Urothelium cell line (cell line): ENCODE measurements at places on chromosomes 1 and 21.

DNA sequence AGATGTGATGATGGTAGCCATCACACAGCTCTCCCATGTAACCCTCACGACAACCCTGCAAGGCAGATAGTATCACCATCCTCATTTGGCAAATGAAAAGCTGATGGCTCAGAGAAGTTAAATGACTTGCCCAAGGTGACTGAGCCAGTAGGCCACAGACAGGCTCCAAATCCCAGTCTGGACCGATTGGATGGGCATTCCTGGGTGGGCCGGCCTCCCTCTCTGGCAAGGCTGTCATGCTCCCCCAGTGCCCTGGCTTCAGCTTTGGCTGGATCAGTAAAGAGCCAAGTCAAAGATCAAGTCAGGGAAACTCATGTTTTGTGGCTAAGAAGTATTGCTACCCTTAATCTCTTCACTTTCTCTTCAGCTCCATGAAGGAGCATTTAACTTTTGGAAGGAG is 41.2 kb downstream of the CDCP2 start:
- DNase-seq, result no peak

GRCh38 chr1:94037392-94038229 is 83.3 kb downstream of the ABCA4 start:
- DNase-seq, result no peak

GRCh38 chr1:212328248-212328647 is 43.0 kb downstream of the PPP2R5A start:
- no peak for DNase-seq

GRCh38 chr1:7576946-7577657 is 194.0 kb upstream of the VAMP3 start:
- DNase-seq, result no peak

DNA sequence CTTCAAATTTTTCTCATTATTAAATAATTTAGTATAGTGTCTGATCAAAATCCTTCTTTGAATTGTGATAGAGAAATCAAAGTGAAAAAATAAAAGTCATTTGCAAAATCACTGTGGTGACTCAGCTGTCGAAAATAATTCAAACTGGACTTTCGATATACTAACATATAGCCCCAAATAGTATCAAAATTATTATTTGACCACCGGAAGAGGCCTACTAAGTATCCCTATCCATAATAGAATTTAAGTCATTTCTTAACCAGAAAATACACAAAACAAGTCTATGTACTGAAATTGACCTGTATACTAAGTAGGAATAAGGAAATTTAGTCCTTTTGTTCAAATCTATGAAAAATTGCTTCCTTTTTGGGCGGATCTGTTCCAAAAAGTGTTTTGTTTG is 180.7 kb downstream of the MRPL39 start:
- DNase-seq, result no peak

GRCh38 chr21:39094087-39094780 is 89.0 kb downstream of the PSMG1 start:
- DNase-seq, result no peak

GRCh38 chr1:222454782-222455181 is 93.1 kb downstream of the HHIPL2 start:
- DNase-seq, result peak; percentile 23

DNA sequence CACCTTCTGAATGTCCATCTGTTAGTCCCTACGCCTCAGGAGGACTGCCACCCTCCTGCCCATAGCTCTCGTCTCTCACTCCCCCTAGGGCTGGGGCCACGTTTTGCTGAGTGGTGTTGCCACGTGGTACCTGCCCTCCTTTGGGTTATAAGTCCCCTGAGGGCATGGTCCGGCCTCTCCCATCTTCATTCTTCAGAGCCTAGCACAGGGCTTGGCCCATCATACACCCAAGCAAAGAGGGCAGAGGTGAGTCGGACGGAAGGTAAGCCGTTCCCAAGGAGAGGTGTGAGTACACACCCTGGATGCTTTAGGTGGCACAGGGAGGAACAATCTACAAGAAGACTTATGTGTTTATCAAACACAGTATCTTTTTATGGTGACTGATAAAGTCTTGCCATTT is 10.9 kb downstream of the PADI2 start:
- DNase-seq, result no peak

GRCh38 chr1:180912211-180912800 is 391 bp upstream of the KIAA1614 start:
- peak; percentile 39 for DNase-seq

DNA sequence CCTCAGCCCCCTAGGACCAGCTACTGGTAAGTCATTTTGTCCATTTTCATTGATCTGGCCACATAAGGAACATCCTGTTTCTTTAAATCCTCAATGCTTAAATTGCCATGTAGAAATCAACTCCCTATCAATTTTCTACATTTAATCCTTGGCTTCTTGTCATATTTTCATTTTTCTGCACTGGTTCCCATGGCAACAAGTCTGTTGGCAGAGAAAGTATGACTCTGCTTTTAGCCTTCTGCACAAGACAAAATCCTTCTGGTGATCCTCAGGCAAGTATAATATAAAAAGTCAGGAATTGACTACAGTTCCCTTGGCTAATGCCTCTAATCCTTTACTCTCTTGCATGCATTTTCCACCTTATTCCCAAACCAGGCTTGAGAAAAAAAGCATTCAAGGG is 65.0 kb downstream of the LRRC40 start:
- DNase-seq, result no peak

- DNase-seq, result no peak
Observed at GRCh38 chr1:24327891-24328290, 8.7 kb downstream of the GRHL3 start.

GRCh38 chr1:228964178-228965089 is 229.2 kb downstream of the RHOU start:
- peak; percentile 54 for DNase-seq

- DNase-seq, result peak; percentile 12
Observed at GRCh38 chr1:202967684-202968281, 726 bp upstream of the CYB5R1 start.
